Left forelimb (tissue), 1 donor: ENCODE measurements at places on chromosomes 2 and 18.
A peak's percentile ranks its signal among the peaks of the same experiment; 100 is the strongest.

DNA sequence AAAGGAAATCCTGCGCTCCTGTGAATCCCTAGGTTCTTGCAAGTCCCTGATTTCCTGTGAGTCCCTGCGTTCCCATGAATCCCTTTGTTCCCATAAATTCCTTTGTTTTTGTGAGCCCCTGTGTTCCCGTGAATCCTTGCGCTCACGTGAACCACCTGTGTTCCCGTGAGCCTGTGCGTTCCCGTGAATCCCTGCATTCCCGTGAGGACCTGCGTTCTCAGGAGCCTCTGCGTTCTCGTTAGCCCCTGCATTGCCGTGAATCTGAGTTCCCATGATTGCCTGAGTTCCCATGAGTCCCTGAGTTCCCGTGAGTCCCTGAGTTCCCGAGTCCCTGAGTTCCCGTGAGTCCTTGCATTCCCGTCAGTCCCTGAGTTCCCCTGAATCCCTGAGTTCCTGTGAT is 71.5 kb downstream of the SNTG2 start:
- no peak for DNase-seq

GRCh38 chr2:146981921-146982320 is 862.9 kb upstream of the ACVR2A start:
- DNase-seq = no peak

- peak; percentile 53 for DNase-seq
Measured at GRCh38 chr2:95390272-95390880, 12.1 kb upstream of the FAHD2A start.

- no peak for DNase-seq
Measured at GRCh38 chr2:112256654-112257053, 1.8 kb upstream of the ZC3H8 start.

- DNase-seq = no peak
Measured at GRCh38 chr2:189782221-189782671, 1.9 kb downstream of the ORMDL1 start.

DNA sequence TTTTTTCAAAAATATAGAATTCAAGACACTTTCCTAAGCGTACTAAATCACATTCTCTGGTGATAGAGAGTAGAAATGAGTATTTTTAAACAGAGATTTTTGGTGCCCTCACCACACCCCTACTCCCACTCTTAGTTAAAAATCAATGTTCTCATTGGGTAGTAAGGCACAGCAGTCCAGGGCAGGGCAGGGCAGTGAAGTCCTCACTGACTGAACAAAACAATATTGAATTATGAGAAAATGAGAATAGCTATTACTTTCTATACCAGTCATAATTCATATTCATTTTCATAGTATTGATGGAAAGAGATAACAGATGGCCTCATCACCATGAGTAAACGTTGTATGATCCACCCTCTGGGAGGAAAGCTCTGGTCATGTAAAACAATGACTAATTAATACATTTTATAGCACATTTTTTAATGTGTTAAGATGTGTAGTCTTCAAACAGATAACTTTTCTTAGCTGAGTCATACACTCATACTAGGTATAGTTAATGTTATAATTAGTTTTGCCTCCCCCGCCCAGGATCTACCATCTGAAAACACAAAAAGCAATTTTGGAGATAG is 686.1 kb downstream of the KCNJ3 start:
- no peak for DNase-seq

DNA sequence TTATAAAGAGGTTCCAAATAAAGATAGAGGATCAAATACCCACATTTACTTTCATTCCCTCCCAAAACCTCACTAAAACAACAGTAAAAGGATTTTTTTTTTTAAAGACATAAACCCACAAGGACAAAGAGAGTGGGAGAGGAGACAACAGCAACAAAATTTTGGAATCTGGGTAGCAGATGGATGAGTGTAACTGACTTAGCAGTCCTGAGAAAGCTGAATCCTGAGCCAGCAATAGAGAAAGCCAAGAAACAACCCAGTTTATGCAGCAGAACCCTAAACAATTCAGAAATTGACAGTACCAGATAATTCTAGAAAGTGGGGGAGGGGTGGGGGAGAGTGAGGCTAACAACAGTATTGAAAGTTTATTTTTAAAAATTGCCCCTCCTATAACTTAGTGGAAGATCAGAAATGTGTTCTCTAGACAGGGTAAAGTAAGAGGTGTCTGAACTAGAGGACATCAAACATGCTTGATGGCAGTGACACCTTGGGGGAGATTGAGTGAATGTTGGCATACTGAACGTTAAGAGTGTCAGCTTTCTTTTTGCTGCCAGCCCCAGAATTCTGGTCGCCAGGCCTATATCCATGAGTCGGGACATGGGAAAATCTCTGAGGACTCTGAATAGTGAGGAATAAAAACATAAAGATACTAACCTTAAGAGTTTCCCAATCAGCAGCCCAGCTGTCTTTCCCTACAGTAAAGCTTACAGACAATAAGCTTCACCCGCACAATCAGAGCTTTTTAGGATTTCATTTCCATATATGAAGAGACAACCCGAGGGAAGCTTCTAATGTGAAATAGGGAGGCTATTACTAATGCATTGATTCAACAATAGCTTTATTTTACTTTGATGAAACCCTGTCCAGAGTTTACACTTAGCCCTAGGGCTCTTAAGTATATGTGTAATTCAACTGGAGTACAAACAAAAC is 128.0 kb upstream of the ALPP start:
- DNase-seq = no peak

GRCh38 chr2:71101656-71102055 is 28.4 kb downstream of the MCEE start:
- no peak for DNase-seq

GRCh38 chr2:230751062-230751461 is 38.4 kb downstream of the CAB39 start:
- DNase-seq = no peak

- no peak for DNase-seq
Measured at GRCh38 chr2:179096090-179096489, 46.2 kb upstream of the CCDC141 start.

GRCh38 chr2:144541396-144541795 is 21.5 kb upstream of the ZEB2 start:
- no peak for DNase-seq

- no peak for DNase-seq
Measured at GRCh38 chr2:241866790-241867645, 2.5 kb upstream of the RTP5 start.

DNA sequence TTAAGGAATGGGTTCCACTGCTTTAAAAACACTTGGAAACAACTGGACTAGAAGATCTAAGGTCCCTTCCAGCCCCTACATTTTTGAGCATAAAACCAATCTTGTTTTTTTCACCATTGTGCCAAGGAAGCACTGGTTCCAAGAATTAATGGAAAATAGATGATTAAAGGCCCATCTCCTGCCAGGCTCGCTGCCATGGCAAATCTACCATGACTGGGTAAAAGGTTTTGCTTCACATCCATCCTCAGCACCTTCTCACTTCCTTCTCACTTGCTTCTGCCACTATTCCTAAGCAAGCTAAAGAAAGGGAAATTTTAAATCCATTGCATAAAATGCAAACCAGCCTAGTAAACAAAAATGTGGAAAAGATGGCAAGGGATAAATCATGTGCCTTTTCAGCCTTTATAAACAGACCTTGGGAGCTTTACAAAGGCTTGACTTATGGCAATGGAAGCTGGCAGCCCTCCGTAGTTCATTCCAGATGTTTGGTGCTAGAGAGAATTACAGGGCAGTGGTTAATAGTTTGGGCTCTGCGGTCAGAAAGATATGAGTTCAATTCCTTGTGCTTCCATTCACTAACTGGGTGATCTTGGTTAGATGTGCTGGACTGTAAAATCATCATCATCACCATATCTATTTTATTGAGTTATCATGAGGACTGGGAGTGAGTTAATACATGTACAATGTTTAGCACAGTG is 27.0 kb upstream of the ST3GAL5 start:
- DNase-seq = no peak

GRCh38 chr2:157193461-157193860 is 64.0 kb upstream of the GALNT5 start:
- no peak for DNase-seq

DNA sequence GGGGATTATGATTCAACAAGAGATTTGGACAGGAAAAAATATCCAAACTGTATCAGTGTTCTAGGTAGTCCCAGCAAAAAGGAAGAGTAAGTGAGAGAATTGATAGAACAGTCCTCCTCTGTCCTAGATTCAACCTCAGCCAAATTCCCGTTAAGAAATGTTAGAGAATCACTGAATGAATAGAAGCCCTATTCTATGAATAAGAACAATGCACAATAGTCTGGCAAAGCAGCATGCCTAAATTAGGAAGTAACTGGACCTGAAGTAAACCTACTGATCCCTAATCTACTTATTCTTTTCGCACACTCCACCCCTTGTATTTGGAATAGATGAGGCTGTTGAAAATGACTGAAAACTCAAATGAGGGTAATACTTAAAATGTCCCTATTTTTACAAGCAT is 1665.5 kb downstream of the LRP1B start:
- no peak for DNase-seq

- DNase-seq = no peak
Measured at GRCh38 chr2:169476459-169476858, 2.8 kb upstream of the BBS5 start.

DNA sequence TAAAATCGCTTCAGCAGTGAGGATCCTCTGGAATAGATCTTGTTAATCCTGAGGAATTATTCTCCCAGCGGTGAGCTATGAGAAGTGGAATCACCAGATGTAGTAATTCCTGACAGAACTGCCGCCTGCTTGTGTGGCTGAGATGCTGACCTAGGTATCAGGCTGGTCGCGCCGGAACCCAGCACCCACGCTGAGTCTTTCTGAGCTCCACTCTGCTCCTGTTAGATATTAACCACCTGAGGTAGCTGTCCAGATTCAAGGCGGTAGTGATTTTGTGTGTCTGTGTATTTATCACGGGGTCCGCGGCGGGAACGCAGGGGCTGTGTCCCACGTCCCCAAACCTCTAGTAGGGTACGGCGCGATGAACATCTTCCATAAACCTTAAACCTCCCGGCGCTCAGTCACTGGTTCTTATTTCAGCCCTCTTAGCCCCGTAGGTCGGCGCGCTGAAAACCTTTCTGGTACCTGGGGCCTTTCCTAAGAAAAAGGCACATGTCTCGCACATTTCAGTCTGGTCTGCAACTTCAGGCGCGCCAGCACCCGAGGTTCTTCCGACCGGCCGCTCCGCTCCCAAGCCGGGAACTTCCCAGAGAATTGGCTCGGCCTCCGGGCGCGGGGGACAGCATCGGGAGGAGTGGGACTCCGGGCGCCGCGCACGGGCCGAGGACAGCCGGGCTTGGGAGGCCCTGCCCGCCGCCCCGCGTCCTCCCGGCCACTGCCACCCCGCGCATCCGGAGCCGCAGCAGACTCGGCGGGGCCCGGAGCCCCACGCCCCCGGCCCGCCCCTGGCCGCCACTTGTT is 542 bp upstream of the CNNM3 start:
- peak; percentile 76 for DNase-seq

GRCh38 chr2:163291790-163292189 is 444.0 kb downstream of the FIGN start:
- DNase-seq = no peak

DNA sequence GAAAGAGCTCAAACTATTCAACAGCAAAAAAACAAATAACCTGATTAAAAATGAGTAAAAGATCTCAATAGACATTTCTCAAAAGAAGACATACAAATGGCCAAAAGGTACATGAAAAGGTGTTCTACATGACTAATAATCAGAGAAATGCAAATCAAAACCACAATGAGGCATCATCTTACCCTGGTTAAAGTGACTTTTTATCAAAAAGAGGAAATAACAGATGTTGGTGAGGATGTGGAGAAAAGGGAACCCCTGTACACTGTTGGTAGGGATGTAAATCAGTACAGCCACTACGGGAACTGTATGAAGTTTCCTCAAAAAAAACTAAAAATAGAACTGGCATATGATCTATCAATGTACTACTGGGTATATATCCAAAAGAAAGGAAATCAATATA is 39.8 kb upstream of the TMEM163 start:
- DNase-seq = no peak

GRCh38 chr2:151777935-151778334 is 43.7 kb upstream of the NEB start:
- DNase-seq = no peak

DNA sequence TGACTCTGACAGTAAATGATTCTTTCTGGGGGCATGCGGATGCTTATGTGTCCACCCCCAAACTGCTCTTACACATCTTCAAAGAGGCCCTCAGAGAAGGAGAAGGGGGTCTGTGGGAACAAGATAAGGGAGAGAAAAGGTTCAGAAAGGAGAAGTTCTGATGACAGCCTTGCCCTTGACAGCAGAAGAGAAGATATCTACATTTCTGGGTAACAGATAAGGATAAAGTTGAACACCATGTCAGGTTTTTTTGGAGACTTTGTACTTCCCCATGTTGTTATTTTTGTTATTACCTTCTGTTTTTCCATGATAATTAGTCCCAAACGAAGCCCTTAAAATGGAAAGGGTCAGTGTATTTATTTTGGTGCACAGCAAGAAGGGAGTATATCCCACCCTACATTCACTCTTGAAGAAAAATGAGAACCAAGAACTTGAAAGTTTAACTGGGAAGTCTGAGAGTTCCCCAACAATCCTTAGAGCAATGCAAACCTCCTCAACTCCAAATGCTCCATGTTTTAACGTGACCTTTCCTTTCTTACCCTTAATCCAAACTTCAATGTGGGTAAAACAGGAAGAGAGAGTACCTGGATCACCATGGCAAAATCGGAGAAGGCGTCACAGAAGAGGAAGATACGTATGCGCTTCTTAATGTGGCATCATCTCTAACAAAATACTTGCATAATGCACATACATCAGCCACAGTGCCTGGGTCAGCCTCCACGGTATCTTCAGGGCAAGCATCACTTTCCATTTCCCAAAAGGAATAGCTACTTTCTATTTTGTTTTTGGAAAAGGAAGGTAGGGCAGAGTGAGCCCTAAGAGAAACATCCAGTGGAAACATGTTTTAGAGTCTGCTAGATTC is 264.6 kb upstream of the STON1 start:
- no peak for DNase-seq

DNA sequence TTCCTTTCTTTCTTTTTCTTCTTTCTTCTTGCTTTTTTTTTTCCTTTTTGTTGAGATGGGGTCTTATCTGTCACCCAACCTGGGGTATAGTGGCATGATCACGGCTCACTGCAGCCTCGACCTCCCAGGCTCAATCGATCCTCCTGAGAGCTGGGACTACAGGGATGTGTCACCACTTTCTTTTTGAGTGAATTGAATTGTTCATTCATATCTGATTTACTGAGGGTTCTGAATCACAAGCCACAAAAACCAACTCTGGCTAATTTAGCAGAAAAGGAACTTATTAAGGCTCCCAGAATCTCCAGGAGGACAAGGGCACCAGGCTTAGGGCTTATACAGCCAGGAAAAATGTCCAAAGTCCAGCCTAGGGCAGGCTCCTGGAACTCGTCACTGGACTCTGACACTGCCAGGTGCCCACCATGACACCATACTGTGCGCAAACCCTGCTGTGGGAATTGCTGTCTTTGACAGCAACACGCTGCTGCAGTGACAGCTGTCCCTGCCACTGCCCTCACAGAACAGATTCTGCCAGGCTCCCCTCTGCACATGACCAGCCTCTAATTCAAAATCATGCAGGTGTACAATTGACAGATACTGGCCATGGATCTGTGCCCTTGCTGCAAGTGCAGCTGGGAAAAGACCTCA is 42.9 kb upstream of the EML6 start:
- no peak for DNase-seq

- DNase-seq = no peak
Measured at GRCh38 chr2:24576146-24576545, 85.1 kb downstream of the NCOA1 start.

GRCh38 chr2:58853420-58853819 is 612.3 kb upstream of the FANCL start:
- no peak for DNase-seq

- DNase-seq = peak; percentile 9
Measured at GRCh38 chr2:230916218-230916617, 8.8 kb downstream of the GPR55 start.
